Right cardiac atrium (tissue), 5 donors: ENCODE measurements at places on chromosomes 4 and X.

DNA sequence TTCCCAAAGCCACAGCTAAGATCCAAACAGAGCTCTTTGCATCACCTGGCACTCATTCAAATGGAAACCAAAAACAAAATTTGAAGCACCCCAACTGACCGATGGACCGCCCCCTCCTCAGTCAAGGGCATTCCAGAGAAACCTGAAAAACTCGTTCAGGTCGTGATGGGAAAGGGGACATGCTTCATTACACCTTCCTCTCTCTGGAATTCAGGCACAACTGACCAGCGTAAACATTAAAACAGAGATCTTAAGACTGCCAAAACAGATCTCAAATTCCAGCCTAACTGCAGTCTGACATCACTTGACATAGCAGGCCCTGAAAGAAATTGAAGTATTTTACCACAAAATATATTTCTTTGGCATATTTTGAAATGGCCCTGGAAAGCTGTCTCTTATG lies 28.5 kb downstream of the PTTG2 start:
- DNase-seq: no peak

DNA sequence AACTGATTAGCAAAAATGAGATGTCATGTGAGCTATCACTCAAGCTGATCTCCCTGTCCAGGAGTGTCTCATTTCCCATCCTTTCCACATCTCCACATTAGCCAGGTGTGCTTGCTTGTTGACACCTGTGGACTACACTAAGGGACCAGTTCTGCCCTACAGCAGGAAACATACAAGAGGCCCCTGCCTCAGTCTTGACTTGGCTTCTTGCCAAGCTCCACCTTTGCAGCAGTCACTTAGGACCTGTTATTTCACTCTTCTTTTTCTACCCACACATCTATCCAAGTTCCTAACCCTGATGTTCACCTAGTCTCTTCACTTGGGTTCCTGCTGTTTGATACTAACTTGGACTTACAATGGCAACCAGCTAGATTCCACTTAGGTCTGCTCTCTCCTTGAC lies 13.2 kb downstream of the FRMD7 start:
- DNase-seq: no peak

- DNase-seq: peak; percentile 78
These were observed 476 bp upstream of the GDI1 start for GRCh38 chrX:154436374-154436982.

DNA sequence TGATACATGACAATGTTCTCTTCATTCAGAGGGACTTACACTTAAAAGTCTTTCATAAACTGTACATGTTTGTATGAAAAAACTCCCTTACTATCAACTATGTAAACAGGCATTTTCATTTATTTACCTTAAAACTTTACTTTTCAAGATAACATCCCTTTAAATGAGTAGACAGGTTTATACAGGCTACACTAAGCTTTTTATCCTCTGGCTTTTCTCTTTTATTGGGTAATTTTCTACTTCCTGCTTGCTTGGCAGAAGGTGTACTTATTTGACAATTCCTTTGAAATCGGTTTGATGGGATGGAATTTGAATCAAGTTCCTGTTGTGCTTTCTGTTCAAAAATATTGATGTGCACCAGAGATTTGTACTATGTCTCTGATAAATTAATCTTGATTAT lies 81.4 kb downstream of the PTPN13 start:
- no peak for DNase-seq
